ENCODE measurements at places on chromosomes 7 and 10.
A peak's percentile ranks its signal among the peaks of the same experiment; 100 is the strongest.

DNA sequence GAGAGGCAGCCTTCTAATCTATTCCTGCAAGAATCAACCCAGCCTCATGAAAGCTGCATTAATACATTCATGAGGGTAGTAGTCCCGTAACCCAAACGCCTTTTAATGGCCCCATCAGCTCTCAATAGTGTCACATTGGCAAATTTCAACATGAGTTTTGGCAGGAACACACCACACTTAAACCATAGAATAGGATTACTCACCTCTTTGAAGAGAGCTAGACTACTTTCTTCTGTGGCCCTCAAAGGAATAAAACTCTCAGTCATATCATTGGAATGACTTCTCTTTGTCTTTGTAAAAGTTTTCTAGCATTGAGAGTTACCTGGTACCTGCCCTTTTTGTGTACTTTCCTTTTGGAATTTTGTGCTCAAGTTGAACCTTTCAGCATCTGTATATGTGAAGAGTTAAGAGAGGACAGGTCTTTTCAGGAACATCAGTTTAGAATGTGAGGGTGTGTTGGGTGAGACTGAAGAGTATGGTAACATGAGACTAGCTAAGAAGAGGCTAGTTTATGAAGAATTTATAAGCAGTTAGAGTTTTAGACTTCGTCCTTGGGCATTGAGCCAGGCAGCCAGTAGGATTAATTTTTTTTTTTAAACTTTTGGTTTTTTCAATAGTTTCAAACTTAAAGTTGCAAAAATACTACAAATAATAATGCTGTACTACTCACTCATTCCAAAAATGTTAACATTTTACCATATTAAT lies 92.6 kb downstream of the MLLT10 start:
- H3K27ac ChIP-seq: peak overlapping the region; percentile 6
- no peak for DNase-seq
- H3K36me3 ChIP-seq: peaks cover 16% of the 10 kb centered on the region
- H3K4me3 ChIP-seq: no peak overlapping the region
- peaks cover 11% of the 10 kb centered on the region for H3K4me1 ChIP-seq
- H3K27me3 ChIP-seq: no peaks in the 10 kb centered on the region

DNA sequence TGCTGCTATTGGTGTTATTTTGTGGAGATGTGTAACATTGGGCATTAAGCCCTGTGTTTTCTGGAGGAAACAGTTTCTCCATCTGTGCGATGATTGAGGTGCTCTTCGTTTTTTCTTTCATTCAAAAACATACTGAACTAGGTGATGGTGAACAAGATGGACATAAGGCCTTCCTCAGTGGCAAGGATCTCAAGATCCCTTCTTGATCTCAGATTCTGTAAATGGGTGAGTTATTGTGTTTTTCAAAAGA lies 759 bp upstream of the ELAPOR2 start:
- no peak overlapping the region for H3K27ac ChIP-seq
- no peaks in the 10 kb centered on the region for H3K36me3 ChIP-seq
- H3K4me1 ChIP-seq: peaks cover 11% of the 10 kb centered on the region
- DNase-seq: no peak
- H3K4me3 ChIP-seq: peak overlapping the region; percentile 70

DNA sequence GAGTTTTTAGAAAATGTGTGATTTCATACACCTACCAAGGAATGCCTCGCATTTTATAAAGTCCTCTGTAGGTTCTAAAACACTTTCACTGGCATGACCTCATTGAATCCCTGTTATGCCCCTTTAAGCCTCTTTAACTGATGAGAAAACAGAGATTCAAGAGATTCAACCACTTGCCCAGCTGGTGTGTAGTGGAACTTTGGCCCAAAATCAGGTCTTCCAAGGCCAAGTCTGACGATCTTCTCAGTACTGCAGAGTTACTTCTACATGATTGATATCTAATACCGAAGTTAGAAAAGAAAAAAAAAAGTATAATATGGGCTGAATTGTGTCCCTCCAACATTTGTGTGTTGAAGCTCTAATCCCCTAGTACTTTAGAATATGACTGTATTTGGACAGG lies 202.0 kb downstream of the WDR11 start:
- no peaks in the 10 kb centered on the region for H3K27me3 ChIP-seq
- no peak overlapping the region for H3K27ac ChIP-seq
- no peaks in the 10 kb centered on the region for H3K36me3 ChIP-seq
- DNase-seq: no peak
- H3K4me3 ChIP-seq: no peak overlapping the region
- peaks cover 8% of the 10 kb centered on the region for H3K4me1 ChIP-seq

- no peak overlapping the region for H3K27ac ChIP-seq
- no peak overlapping the region for H3K4me3 ChIP-seq
- H3K4me1 ChIP-seq: no peaks in the 10 kb centered on the region
- H3K36me3 ChIP-seq: no peaks in the 10 kb centered on the region
Measured at GRCh38 chr7:115831371-115831770, 199.2 kb downstream of the TFEC start.

DNA sequence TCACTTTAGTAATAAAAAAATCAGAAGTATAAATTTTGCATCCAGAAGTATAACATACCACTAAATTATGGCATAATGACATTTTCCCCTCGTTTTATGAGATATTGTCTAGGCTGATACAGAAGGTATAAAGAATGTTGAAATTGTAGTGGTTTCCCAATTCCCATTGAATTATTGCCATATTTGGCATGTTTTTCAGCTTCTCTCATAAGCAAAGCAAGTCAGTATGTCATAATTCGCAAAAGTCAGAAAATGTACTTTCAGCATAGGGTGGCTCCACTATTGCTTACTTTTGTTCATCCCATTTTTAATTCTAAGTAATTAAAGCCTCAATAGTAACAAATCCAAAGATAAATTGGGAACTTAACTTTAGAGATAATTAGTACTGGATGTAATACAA lies 19.7 kb upstream of the PTPRZ1 start:
- no peak overlapping the region for H3K4me3 ChIP-seq
- DNase-seq: no peak
- H3K36me3 ChIP-seq: peaks cover 2% of the 10 kb centered on the region
- H3K4me1 ChIP-seq: peaks cover 6% of the 10 kb centered on the region

- DNase-seq: no peak
- H3K36me3 ChIP-seq: peaks cover 2% of the 10 kb centered on the region
- H3K27ac ChIP-seq: no peak overlapping the region
- peaks cover 34% of the 10 kb centered on the region for H3K27me3 ChIP-seq
- no peaks in the 10 kb centered on the region for H3K4me1 ChIP-seq
Measured at GRCh38 chr7:143437578-143437977, 5.7 kb upstream of the TAS2R60 start.

GRCh38 chr7:151954866-151955820 lies 1.1 kb upstream of the GALNTL5 start:
- no peak for DNase-seq
- no peak overlapping the region for H3K27ac ChIP-seq
- no peak overlapping the region for H3K4me3 ChIP-seq
- peaks cover 33% of the 10 kb centered on the region for H3K27me3 ChIP-seq
- no peaks in the 10 kb centered on the region for H3K36me3 ChIP-seq

DNA sequence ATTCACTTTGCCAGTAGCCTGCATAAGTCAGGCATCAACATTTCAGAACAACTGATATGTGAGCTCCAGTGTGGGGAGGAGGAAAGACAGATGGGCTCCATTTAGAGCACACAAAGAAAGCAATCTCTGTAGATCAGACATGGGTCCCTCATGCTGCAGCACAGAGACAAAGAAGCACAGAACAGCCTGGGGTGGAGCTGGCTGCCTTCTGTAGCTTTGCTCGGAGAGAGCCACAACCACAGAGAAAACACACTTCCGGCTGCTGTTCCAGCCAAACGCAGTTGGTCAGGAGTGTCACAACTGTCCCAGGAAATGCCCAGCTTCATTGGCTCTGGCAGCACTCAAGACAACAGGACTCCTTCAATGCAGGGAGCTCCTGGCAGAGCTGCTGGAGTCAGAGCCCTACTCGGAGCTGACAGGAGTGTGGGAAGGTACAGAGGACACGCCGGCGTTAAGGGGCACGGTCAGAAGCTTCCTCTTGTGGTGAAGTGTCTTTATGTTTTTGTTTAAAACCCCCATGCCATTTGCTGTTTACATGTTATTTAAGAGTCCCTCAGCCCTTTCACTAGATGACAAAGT lies 494.4 kb downstream of the TCERG1L start:
- H3K4me1 ChIP-seq: no peaks in the 10 kb centered on the region
- no peak for DNase-seq
- H3K27me3 ChIP-seq: no peaks in the 10 kb centered on the region
- H3K36me3 ChIP-seq: no peaks in the 10 kb centered on the region

Data from chondrocyte (in vitro differentiated cells).